ENCODE measurements at places on chromosomes 13 and 19.

GRCh38 chr19:52665529-52665928 lies 27.4 kb upstream of the ZNF83 start:
- no peak for DNase-seq

DNA sequence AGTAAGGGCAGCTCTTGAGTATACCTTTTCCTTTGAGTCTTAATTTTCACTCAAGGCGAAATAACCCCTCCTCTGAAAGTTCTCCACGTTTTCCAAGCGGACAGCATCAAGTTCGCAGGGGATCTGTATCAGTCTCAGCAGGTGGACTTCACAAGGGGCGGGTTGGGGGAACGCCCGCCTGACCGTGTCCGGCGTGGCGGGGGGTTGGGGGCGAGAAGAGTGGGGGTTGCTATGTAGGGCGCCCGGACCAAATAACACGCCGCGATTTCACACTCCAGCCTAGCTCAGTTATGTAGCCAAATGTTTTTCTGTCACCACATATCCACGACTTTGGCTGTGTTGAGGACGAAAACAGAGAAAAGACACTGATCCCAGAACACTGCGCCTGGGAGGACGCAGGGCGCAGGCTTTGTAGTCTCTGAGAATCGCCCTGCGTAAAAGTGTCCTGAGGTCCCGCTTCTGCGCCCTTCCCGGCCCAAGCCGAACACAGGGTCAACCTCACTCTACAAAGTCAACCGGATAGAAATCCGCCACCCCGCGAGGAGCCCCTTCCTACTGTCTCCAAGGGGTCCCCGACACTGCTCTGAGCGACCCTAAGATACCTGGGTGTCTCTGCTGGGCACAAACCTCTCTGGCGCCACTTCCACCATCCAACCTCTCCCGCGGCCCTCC lies 524 bp downstream of the RUBCNL start:
- no peak for DNase-seq

DNA sequence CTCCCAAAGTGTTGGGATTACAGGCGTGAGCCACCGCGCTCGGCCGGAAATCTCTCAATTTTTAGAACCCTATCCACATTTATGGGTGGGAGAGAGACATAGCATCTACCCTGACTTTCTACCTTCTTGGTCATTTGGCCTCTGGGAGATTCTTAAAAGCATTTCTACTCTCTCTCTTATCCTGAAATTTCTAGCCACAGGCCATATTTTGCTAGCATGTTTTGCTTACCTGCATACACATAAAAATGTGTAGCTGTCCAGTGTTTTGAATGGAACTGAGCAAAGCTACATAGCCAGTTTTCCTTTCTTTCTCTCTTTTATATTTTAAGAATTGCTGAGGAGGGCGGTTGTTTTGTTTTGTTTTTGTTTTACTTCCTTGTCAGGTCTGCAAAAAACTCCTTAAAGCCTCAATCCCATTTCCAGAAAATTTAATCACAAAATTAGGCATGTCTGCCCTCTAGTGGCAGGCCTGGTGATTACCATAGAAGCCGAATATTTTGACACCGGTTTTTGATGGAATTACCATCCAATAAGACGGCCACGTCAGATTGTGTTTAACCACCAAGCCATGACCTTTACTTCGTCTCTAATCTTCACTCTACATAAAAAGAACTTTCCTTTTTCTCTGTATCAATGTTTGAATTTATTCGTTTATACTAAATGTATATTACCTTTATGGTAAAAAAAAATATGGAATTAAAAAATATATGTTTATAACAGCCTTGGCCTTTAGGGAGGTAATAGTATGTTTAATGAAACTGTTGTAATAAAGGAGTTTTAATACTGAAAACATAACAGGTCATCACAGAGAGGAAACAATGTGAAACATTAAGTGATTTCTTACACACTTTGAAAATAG lies 34.4 kb upstream of the OXGR1 start:
- peak; percentile 18 for DNase-seq

DNA sequence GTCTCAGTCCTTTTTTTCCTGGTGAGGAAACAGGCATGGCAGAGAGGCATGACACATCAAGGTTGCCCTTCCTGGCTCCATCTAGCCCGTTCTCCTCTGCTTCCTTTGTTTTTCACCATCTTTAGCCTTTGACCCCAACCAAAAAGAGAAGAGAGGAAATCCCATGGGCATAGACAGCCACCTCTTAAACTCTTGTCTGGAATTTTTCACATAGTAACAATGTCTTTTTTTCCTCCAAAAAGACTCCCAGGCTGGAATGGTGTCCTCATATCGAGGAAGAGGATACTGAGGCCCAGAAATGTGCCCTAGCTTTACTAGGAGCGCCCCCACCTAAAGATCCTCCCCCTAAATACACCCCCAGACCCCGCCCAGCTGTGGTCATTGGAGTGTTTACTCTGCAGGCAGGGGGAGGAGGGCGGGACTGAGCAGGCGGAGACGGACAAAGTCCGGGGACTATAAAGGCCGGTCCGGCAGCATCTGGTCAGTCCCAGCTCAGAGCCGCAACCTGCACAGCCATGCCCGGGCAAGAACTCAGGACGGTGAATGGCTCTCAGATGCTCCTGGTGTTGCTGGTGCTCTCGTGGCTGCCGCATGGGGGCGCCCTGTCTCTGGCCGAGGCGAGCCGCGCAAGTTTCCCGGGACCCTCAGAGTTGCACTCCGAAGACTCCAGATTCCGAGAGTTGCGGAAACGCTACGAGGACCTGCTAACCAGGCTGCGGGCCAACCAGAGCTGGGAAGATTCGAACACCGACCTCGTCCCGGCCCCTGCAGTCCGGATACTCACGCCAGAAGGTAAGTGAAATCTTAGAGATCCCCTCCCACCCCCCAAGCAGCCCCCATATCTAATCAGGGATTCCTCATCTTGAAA lies at the start of gene GDF15:
Gene GDF15, plus strand, starts transcription at position 484 of the 868 bp plus-strand sequence. Its CDS starts 32 bp downstream, at position 516.
- DNase-seq = no peak

DNA sequence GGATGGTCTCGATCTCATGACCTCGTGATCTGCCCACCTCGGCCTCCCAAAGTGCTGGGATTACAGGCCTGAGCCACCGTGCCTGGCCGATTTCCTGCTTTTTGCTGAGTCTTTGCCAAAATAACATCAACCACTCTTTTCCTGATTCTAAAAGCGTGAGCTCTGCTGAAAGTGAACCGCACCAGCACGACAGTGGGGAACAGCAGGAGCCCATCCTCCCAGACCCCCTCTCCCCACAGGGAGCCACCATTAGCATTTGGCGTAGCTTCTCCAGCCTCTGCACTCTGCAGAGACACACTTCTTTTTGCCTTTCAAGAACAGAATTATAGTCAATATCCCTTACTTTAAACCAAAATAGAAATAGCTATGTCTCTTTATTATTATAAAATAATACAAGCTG lies 41.3 kb downstream of the MYH14 start:
- no peak for DNase-seq

GRCh38 chr13:85313761-85314503 lies 485.3 kb downstream of the SLITRK6 start:
- DNase-seq = no peak

DNA sequence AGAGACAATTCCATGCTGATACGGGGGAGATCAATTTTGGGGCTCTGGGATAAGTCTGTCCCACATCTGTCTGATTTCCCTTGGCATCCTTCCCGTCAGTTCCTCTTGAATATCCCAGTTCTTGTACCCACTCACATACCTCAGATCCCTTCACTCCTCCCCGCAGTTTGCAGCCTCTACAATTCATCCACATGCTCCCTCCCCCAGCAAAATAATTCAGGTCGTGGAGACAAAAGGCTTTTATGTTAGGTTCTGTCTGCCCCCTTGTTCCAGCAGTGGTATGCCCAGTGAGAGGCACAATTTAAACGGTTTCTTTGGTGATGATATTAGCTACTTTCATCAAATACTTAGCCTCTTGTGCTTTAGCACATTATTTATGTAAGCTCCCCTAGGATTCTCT lies 9.6 kb downstream of the RPS16 start:
- no peak for DNase-seq

- DNase-seq = no peak
Observed at GRCh38 chr19:56312342-56312741, 2.3 kb downstream of the ZSCAN5A start.

DNA sequence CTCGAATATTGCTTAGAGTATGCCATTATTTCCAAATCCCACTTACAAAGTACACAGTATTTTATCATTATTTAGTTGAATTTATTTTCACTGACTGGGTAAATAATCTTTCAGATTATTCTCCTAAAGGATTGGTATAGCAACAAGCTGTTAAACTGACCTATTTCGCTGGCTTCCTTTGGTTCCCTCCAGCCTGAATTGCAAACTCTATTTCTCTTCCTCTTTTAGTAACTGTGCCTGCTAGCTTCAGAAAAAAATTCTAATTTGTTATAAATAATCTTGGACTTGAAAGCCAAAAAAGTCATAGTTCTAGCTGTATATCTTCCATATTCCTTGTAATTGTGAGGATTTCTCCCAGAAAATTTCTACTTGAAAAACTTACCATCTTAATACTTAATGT lies 15.0 kb upstream of the CCNA1 start:
- no peak for DNase-seq

GRCh38 chr19:40217027-40217810 lies 965 bp downstream of the TTC9B start:
- DNase-seq = no peak

GRCh38 chr13:21219036-21219381 lies 42.6 kb downstream of the MRPL57 start:
- DNase-seq = no peak

GRCh38 chr13:77535448-77535847 lies at the start of gene SCEL:
TSS of gene SCEL (plus strand) at chr13:77535706. CDS start at chr13:77555876, 20,170 bp downstream.
- DNase-seq = no peak
